ENCODE measurements at places on chromosomes 2 and 18. TPM values are rescaled to one million over a fixed set of nuclear protein-coding genes. Genes with fewer than 3 reads are reported as not detected.

FSHR gene
- total RNA-seq: not detected

NETO1 gene
- not detected for total RNA-seq

REL gene
- total RNA-seq: 42.7 TPM

- no peak for DNase-seq
Measured at GRCh38 chr2:43419876-43420275, 176.0 kb downstream of the THADA start.

GRCh38 chr2:238106339-238106697 lies 6.2 kb downstream of the ESPNL start:
- DNase-seq: no peak

DNA sequence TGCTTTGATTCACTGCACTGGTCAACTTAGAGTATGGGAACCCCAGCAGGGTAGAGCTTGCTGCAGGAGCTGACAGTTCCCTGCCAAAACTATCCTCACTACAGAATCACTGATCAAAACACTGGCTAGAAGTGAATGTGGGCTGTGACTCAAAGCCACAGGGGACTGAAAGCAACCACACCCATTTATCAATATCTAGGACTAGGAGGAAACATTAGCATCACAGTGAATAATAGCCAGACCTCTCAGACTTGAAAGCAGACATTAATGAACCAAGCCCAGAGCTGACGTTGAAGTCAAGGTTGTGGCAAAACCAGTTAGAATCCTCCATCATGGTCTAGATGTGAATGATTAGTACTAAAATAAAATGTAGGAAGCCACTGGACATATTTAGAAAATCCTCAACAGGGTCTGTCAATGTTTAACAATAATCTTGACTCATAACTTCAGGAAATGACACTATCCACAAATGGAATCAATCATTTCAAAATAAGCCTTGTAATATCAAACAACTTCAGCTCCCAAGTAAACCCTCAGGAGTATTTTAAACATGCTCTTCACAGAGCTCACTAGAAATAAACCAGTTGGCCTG lies 131.4 kb downstream of the CDH20 start:
- no peak for DNase-seq

GRCh38 chr2:229575569-229576315 lies 138.6 kb downstream of the DNER start:
- DNase-seq: no peak

GRCh38 chr2:10469301-10469700 lies 21.2 kb upstream of the ODC1 start:
- DNase-seq: no peak

Data from activated CD4-positive, alpha-beta T cell treated with anti-CD3 and anti-CD28 coated beads for 36 hours (primary cell).